Adipocyte (in vitro differentiated cells): ENCODE measurements at places on chromosomes 12 and 14.

GRCh38 chr12:44696542-44696941, 179.6 kb downstream of the NELL2 start:
- DNase-seq: no peak

- DNase-seq: no peak
Measured at GRCh38 chr12:40474630-40475029, 217.6 kb upstream of the CNTN1 start.

DNA sequence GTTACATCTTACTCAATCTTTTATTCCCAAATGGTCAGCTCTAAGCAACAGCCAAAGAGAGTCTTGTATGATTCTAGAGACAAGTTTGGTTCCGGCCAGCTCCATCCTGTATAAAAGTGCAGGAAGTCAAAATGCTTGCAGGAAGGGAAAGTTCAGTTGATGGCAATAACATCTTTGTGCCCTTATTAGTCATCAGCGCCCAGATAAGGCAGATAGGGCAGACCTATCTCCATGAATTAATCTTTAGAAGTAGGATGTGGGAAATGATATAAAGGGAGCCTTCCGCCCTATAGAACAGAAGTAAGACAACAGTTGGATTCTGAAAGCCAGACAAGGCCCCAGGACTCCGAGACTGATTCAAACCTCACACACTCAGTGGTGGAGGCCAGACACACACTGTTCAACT, 6.4 kb downstream of the GNS start:
- no peak for DNase-seq

- peak; percentile 78 for DNase-seq
Measured at GRCh38 chr14:85415015-85415712, 114.8 kb upstream of the FLRT2 start.

DNA sequence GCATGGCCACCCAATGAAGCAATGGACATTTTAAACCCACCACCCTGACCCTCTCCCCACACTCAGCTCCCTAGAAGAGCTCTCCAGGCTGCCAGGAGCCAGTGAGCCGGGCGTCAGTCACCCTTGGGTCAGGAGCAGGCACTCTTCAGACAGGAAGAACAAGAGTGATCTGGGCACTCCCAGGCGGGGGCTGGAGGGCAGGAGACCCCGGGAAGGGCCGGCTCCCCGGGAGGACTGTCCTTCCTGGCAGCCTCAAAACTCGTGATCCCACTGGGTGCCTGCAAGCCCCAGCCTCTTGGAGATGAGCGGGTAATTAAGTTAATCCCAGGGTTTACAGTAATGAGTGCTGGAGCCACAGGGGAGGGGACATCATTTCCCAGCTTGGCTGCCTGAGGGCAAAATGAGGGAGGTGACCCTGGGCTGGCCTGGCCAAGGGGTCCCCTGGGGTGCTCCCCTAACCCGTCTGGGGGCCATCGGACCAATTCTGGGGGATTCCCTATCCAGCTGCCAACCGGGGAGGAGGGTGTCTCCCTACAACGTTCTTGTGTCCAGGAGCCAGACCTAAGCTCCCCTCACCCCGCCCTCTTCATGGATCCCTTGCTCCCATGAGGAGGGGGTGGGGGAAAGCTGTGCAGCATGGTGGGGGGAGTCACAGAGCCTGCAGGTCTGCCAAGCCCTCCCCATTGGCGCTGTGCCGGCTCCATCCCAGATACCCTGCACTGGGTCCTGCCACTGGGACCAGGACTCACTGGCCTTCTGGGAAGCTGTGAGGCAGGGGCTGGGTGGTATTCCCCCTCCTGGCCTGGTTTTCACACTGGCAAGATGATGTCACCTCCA, 59.2 kb downstream of the CCNK start:
- no peak for DNase-seq

- no peak for DNase-seq
Measured at GRCh38 chr12:33795536-33795935, 226.8 kb upstream of the ALG10 start.

- peak; percentile 59 for DNase-seq
Measured at GRCh38 chr14:68756000-68756481, 36.8 kb downstream of the ZFP36L1 start.

- no peak for DNase-seq
Measured at GRCh38 chr14:93086441-93087055, 29.2 kb downstream of the ITPK1 start.

- peak; percentile 4 for DNase-seq
Measured at GRCh38 chr14:63249092-63249491, 44.8 kb downstream of the RHOJ start.

- peak; percentile 49 for DNase-seq
Measured at GRCh38 chr14:96040828-96041371, 1.7 kb downstream of the C14orf132 start.

DNA sequence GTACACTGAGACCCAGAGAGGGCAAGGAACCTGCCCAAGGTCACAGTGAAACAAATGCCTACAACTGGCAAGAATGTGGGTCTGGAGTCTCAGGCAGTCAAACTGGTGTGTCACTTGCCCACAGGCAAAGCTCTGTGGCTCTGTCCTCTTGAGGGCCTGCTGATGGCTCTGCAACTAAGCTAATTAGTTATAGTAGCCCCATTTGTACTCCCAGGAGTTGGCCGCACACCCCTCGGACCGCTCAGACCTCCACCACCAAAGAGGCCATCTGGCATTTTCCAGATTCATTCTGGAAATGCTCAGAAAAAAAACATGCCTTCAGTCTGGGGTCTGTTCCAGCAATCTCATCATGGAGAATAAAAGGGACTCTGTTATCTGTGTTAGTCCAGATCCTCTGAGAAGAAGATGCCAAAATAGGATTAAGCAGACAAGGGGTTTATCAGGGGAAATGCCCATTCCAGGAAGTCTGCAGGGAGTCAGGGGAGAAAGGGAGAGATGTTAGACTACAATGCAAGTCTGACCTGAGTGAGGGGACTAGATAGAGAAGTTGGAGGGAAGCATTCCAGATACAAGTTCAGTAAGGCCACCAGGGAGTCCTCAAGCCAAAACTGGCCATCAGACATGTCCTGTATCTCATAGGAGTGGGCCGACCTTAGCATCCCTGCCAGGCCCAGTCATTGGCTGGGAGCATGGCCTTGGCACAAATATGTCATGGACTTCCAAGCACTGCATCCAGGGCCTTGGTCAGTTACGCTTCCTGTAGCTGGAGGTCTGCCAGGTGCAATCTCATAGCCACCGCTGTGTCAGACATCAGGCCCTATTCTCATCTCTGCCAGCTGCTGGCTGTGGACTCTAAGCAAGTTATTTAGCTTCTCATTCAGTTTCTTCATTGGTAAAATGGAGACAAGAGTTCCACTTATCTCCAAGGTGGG, 15.4 kb upstream of the OAS1 start:
- no peak for DNase-seq

DNA sequence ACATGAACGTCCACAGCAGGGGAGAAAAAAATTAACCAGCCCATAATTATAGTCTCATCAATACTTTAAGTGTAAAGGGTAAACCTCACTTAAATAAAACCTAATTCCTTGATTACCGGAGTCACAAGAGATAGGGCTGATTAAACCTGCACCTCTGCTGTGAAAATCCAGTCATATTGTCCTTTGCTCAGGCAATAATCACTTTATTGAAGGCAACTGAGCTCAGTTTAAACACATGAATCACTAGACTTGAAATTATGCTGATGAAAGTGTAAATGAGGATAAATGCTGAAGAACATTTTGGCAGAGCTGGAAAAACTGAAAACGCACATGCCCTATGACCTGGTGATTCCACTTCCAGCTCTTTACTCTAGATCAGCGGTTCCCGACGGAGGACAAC, 6.7 kb upstream of the HRK start:
- DNase-seq: no peak

- peak; percentile 20 for DNase-seq
Measured at GRCh38 chr12:47801170-47801903, 18.4 kb downstream of the HDAC7 start.

DNA sequence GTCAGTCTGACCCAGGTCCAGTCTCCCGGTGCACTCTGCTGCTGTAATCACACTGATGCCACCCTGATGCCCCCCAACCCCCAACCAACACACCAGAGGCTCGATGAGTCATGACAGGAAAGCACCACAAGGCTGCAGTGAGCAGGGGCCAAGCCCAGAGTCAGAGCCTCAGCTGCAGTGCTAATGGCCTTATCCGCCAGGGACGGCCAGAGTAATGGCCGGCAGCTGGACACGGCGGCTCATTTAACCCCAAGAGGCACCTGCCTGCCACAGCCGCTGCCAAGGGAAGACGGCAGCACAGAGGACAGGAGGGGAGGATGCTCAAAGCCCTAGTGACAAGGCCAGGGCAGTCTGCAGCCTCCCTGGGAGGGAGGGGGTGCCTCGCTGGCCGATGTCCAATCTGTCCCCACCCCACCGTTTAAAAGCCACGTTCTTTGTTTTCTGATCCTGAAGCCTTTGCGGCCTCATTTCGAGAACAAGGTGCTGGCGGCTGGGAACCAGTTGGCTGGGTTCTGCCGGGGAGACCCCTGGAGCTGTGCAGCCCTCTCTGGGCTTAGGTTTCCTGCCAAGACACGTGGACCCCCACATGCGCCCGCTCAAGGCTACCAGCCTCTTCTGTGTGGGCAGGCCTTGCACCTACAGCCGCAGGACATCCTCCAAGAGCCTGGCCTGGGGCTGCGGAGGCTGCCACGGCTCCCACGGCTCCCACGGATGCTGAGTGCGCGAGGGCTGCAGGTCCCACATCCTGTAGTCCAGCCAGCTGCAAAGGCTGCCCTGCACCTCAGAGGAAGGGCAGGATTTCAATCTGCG, 13.1 kb downstream of the CCDC85C start:
- DNase-seq: peak; percentile 39

- DNase-seq: no peak
Measured at GRCh38 chr14:42299692-42300091, 693.0 kb downstream of the LRFN5 start.

GRCh38 chr12:130157998-130158753, 4.1 kb upstream of the FZD10 start:
- DNase-seq: no peak
